ENCODE measurements at places on chromosomes 7 and 10.

DNA sequence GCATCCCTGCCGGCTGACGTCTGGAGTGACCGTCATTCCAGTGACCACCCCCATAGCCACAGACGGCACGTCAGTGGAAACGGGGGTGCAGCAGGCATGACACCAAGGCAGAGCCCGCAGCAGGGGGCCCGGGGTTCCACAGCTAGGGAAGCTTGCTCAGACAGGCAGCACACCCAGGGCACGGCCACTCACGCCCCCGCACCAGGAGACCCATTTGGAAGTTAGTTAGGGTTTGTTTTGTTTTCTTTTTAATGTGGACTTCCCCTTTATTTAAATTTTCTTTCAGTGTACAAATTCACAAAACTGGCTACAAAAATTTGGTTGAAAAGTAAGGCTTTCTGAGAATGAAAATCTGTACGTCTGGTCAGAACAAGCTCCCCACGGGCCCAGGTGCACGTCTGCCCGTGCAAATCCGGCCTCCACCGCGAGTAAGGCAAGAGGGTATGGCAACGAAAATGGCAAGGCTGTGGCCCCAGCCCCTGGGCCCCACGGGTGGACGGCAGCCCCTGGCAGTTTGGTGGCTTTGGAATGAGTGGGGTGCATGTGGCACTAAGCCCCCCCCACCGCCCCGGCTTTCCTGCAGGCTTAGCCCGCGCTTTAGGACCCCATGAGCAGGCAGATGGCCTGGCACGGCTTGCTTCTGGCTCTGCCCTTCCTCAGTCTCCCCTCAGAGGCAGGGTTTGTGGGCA lies 124.2 kb downstream of the FAM53B start:
- DNase-seq = no peak

DNA sequence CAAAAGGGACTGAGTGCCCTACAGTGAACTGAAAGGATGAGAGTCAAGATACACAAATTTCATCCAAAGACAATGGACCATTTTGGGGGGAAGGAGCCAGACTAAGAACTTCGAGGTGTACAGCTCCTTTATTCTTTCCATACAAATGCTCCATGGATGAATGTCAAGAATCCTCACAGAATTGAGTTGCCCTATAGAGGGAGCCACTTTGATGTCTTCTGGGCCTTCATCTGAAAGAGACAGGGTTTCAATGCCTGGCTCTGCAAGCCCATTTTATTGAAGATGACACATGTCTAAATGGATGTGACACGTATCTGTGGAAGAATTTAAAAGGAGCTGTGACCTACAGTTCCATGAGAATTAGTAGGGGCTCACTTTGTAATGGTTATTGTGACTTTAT lies 32.0 kb upstream of the NRG3 start:
- no peak for DNase-seq

DNA sequence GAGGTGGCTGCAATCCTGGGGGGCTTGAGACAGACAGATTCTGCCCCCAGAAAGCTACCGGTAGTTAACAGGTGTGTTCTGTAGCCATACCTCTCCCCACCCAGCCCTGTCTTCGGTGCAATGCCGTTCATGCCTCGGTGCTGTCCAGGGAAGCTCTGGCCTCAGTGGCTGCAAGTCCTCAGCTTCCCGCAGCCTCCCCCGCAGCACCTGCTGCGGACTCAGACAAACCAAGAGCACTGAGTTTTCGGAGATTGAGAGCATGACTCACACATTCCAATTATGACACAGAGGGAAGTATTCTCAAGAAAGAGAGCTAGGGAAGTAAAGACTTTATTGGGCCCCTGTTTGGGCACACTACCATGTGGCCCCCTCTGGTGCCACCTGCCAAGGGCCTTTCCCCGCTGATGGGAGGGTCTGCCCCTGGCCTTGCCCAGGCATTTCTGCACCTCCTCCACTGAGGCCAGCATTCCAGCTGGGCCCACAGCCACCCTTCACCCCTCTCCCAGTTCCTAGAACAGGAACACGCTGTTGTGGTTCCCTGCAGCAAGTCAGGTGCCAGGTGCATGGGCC lies 30.2 kb upstream of the EZH2 start:
- DNase-seq = no peak

DNA sequence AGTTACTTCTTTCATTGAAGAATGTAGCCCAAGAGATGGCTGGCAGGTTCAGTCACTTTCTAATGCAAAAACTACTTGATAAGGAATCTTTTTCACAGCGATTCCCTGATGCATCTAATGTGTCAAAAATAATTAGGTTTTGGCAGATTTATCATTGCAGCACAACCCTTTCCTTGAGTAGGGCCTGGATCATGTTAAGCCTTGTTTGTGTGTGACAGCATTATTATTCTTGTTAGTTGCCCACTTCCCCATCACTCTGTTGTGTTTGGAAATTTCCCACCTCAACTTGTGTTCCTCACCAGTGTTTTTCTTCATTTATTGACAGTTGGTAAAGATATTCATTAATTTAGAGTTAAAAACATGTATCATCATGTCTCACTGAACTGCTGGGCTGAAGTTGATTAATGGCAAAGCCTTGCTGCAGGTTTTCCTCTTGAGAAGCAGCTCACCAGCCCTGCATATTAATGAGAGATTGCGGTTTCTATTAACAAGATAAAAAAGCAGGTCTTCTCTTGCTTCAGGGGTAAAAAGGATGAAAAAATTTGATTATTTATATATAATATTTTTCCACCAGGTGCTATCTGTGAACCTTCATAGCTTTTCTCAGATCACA lies 233.3 kb upstream of the MDFIC start:
- no peak for DNase-seq

- no peak for DNase-seq
These were observed 274 bp downstream of the PITX3 start for GRCh38 chr10:102241032-102241443.

DNA sequence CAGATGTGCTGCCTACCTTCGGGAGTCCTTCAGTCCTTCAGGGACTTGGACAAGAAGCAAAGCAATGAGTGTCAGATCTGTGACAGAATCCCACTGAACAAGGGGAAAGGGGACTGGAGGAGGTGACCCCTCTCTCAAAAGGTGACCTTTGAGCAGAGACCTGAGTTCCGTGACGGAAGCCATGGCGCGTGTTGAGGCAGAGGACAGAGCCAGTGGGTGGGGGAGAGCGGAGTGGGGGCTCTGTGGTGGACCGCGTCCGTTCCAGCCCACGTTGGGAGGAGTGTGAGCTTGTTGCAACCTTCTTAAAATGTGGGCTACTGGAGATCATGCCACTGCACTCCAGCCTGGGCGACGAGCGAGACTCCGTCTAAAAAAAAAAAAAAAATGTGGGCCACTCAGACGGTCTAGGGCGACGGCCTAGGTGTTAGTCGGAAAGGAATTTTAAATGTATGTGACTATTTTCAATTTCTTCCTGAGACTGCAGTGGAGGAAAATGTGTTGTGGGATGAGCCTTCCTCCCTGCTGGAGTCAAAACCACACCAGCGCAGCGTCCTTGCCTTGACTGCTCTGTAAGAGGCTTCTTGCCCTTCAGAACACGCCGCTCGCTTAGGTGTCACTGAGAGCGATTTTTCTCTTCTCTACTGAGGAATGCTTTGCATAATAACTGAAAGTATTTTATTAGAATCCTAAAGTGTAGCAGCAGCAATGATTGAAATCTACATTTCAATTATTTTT lies 272.7 kb downstream of the CELF2 start:
- DNase-seq = no peak

DNA sequence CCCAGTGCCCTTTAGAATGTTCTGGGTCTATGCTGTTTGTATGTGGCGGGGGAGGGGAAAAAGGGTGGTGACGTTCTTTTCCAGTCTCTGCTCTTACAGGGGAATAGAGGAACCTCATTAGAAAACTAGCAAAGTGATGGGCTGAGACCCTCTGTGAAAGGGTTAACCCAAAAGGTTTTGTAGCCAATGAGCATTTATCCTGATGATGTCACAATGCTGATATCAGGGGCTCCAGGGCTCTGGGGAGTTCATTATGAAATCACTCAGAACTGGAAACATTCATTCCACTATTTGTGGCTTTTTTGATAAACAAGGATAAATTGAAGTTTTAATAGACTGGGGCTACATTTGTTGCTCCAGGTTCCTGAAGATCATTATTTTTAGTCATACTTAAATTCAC lies 71.7 kb downstream of the ARID5B start:
- no peak for DNase-seq
